ENCODE measurements at places on chromosomes 13 and 19. TPM values are rescaled to one million over a fixed set of nuclear protein-coding genes. Genes with fewer than 3 reads are reported as not detected.
A peak's percentile ranks its signal among the peaks of the same experiment; 100 is the strongest.

Gene EBPL
- 40.5 TPM for total RNA-seq

Gene ZNF91
- total RNA-seq, result 19.0 TPM

Gene ZNF566
- 12.0 TPM for total RNA-seq

Gene HIPK4
- total RNA-seq, result 0.14 TPM

Gene CATSPERD
- total RNA-seq, result not detected

Gene HMG20B
- 58.1 TPM for total RNA-seq

Gene NCR1
- not detected for total RNA-seq

Gene ZNF234
- 16.2 TPM for total RNA-seq

Gene FGF21
- not detected for total RNA-seq

- H3K4me3 ChIP-seq, result no peak overlapping the region
- H3K36me3 ChIP-seq, result no peaks in the 10 kb centered on the region
- DNase-seq, result no peak
Measured at GRCh38 chr13:79501538-79502232, 20.7 kb downstream of the NDFIP2 start.

- H3K27ac ChIP-seq, result no peak overlapping the region
- no peak overlapping the region for H3K4me3 ChIP-seq
- no peaks in the 10 kb centered on the region for H3K27me3 ChIP-seq
- no peak for DNase-seq
Measured at GRCh38 chr13:36910545-36910944, 9.5 kb downstream of the SMAD9 start.

GRCh38 chr19:5983367-5983955 is 5.5 kb upstream of the RANBP3 start:
- no peak for DNase-seq
- H3K4me3 ChIP-seq, result no peak overlapping the region
- peaks cover 12% of the 10 kb centered on the region for H3K36me3 ChIP-seq
- no peak overlapping the region for H3K27ac ChIP-seq

GRCh38 chr19:56597696-56598095 is 2.6 kb downstream of the ZNF71 start:
- H3K36me3 ChIP-seq, result peaks cover 16% of the 10 kb centered on the region
- no peak for DNase-seq
- H3K27me3 ChIP-seq, result no peaks in the 10 kb centered on the region
- no peaks in the 10 kb centered on the region for H3K4me1 ChIP-seq
- no peak overlapping the region for H3K4me3 ChIP-seq
- no peak overlapping the region for H3K27ac ChIP-seq

GRCh38 chr19:45451131-45451849 is 16.5 kb upstream of the FOSB start:
- DNase-seq, result no peak
- H3K4me3 ChIP-seq, result peak overlapping the region; percentile 77
- no peaks in the 10 kb centered on the region for H3K27me3 ChIP-seq
- H3K36me3 ChIP-seq, result peaks cover 52% of the 10 kb centered on the region
- H3K4me1 ChIP-seq, result peaks cover 63% of the 10 kb centered on the region

DNA sequence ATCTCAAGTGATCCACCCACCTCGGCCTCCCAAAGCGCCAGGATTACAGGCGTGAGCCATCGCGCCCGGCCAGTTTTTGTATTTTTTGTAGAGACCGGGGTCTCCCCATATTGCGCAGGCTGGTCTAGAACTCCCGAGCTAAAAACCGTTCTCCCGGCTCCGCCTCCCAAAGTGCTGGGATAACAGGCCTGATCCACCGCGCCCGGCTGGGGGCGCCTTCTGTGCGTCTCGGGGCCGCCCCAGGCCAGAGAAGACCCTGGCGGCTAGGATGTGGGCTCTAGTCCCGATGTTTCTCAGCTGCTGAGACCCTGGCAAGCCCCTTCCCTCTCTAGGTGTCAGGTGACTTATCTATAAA is 3.6 kb downstream of the ARHGAP45 start:
- H3K27me3 ChIP-seq, result no peaks in the 10 kb centered on the region
- H3K36me3 ChIP-seq, result peaks cover 16% of the 10 kb centered on the region
- no peak for DNase-seq
- no peak overlapping the region for H3K4me3 ChIP-seq
- peaks cover 3% of the 10 kb centered on the region for H3K4me1 ChIP-seq

- no peak for DNase-seq
- no peaks in the 10 kb centered on the region for H3K4me1 ChIP-seq
- H3K4me3 ChIP-seq, result no peak overlapping the region
- H3K36me3 ChIP-seq, result no peaks in the 10 kb centered on the region
Measured at GRCh38 chr13:61414686-61415057, 977 bp downstream of the PCDH20 start.

DNA sequence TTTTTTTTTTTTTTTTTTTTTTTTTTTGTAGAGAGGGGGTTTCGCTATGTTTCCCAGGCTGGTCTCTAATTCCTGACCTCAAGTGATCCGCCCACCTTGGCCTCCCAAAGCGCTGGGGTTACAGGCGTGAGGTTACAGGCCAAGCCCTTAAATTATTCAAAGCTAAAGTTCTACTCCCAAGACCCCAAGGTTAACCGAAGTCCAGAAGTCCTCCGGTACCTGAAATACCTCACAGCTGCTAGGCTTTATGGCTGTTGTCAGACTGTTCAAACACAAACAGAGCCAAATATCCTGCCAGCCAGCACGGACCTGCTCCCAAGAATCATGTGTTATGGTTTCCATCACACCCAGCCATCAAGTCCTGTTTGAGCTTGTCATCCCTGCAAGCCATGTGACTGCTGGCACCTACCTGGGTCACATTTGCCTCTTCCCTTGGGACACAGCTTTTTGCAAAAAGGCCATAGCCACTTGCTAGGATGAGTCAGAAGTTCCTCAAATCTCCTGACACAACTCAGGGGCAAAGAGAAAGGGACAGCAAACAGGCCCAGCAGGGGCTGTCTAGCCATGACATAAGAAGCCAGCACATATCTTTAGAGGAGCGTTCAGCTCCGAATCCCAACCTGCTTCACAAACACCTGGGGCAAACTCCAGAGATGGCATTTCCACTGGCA is 129.9 kb downstream of the FOXO1 start:
- H3K27ac ChIP-seq, result no peak overlapping the region
- no peak overlapping the region for H3K4me3 ChIP-seq
- H3K36me3 ChIP-seq, result no peaks in the 10 kb centered on the region
- no peak for DNase-seq

- H3K4me1 ChIP-seq, result no peaks in the 10 kb centered on the region
- no peak for DNase-seq
- H3K27ac ChIP-seq, result no peak overlapping the region
- H3K4me3 ChIP-seq, result no peak overlapping the region
Measured at GRCh38 chr13:25190771-25191170, 18.7 kb upstream of the AMER2 start.

- no peak overlapping the region for H3K4me3 ChIP-seq
- no peaks in the 10 kb centered on the region for H3K4me1 ChIP-seq
- H3K27me3 ChIP-seq, result peaks cover 19% of the 10 kb centered on the region
- no peaks in the 10 kb centered on the region for H3K36me3 ChIP-seq
- DNase-seq, result no peak
Measured at GRCh38 chr19:6970021-6970420, 51.2 kb downstream of the MBD3L2B start.

GRCh38 chr13:34721631-34722595 is 220.2 kb upstream of the NBEA start:
- no peak overlapping the region for H3K4me3 ChIP-seq
- H3K27ac ChIP-seq, result no peak overlapping the region
- DNase-seq, result no peak
- H3K27me3 ChIP-seq, result no peaks in the 10 kb centered on the region
- H3K4me1 ChIP-seq, result peaks cover 20% of the 10 kb centered on the region

DNA sequence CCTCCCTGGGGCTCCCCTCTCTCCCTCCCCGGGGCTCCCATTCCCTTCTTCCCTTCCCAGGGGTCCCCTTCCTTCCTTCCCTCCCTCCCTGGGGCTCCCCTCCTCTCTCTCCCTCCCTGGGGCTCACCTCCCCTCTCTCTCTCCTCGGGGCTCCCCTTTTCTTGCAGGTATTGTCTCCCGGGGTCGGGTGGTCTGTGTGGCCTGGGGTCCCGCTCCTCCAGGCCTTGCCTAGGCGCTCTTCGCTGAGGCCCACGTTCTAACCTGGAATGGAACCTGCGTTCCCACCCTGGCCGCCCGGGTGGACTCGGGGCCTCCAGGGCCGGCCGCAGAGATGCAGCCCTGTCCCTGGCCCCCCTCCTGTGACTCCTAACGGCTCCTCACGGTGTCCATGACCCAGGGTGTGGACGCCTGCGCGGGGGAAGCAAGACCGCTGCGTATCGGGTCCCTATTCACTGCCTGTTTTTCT is 940 bp upstream of the DCUN1D2 start:
- no peak for DNase-seq
- H3K27ac ChIP-seq, result no peak overlapping the region
- peaks cover 15% of the 10 kb centered on the region for H3K4me1 ChIP-seq

DNA sequence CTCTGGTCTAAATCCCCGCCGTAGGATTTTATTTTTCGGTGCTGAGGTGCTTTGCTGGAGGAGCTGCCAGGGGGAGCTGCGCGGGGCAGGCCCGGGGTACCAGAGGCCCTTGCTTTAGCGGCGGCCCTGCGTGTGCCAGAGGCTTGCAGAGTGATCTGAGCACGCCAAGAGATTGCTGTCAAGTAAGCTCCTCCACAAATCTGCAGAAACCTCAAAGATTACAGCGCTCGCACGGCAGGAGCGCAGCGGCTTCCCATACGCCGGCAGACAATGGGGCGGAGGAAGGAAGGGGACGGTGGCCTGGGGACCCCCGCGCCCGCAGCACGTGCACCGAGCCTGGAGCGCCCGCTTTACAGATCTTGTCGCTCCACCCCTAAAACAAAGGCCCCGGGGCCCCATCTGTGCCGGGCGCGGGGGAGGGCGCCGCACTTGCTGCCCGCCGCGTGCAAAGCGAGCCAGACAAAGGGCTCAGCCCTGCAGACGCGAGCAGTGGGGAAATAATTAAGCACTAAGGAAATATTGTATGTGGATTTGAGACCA is 9.1 kb upstream of the C19orf12 start:
- H3K27me3 ChIP-seq, result peaks cover 85% of the 10 kb centered on the region
- no peak overlapping the region for H3K27ac ChIP-seq
- H3K4me3 ChIP-seq, result peak overlapping the region; percentile 65
- H3K36me3 ChIP-seq, result no peaks in the 10 kb centered on the region

- H3K27me3 ChIP-seq, result no peaks in the 10 kb centered on the region
- no peak overlapping the region for H3K4me3 ChIP-seq
Measured at GRCh38 chr19:53626976-53627375, 4.8 kb upstream of the DPRX start.

DNA sequence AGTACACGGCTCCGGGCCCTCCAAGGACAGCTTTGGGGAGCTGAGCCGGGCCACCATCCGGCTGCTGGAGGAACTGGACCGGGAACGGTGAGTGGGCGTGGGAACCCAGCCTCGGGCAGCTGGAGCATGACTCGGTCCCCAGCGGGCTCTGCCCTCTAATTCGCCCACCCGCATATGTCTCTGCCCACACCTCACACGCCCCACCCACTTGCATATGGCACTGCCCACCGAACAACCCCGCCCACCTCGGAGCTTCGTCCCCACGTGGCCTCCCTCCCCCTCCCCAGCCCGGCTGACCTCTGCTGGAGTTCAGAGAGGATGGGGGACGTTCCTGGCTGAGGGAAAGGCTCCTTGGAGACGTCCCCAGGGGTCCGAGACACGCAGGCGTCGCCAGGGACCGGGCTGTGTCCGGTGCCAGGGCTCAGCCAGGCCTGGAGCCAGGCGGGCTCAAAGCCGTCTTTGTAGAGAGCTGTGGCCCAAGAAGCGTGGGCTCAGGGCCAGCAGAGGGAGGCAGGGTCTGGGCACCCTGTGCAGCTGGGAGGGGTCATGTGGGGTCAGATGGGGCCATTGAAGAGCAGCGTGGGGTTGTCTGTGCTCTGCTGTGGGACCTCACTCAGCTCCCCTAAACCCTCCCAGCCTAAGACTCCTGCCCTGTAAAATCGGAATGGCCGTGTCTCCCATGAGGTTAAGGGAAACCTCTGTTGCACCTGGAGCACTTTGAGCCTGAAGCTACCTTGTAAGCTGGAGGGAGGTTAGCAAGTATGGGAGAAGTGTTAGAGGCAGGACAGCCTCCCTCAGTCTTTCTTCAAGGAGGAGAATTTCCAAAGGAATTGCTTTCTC is 3.8 kb downstream of the APC2 start:
- H3K27me3 ChIP-seq, result peaks cover 89% of the 10 kb centered on the region
- H3K4me3 ChIP-seq, result no peak overlapping the region
- peaks cover 24% of the 10 kb centered on the region for H3K36me3 ChIP-seq
- no peak for DNase-seq
